ENCODE measurements at places on chromosomes 7 and 10. TPM values are rescaled to one million over a fixed set of nuclear protein-coding genes. Genes with fewer than 3 reads are reported as not detected.
A peak's percentile ranks its signal among the peaks of the same experiment; 100 is the strongest.

GRCh38 chr10:78650122-78650521 is 418.6 kb upstream of the ZMIZ1 start:
- no peak for DNase-seq

DNA sequence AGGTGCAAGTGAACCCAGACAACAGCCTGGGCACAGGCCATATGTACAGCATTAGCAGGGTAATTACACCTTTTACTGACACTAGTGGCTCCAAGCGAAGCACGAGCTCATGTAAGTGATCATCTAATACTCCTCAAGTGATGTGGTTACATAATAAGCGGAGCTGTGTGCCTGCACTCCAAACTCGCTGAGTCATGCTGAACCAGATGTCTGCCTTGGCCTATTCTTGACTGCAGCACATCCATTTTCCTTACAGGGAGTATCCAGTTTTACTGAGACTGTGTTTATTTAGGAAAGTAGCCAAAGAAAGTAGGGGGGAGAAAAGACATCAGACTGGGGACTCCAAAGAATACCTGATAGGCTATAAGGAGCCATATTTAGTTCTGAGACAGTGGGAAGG is 90.1 kb downstream of the GRM3 start:
- DNase-seq: peak; percentile 12

DNA sequence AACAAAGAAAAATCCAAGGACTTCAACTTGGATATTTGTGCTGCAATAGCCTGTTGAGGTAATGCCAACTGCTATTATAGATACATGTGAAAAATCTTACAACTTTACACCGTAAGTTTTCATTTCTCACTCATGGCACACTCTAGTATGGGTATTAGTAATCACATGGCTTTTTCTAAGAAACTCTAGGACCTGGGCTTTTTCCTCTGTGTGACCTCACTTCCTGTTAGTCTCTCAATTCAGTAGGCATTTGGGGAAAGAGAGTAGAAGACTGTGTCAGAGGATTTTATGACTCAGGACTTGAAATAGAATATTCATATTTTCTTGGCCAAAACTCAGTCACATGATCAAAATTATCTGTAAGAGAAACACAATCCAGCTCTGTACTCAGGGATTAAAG is 1049.9 kb downstream of the REEP3 start:
- no peak for DNase-seq

GRCh38 chr10:48767373-48768143 is 82.9 kb downstream of the WDFY4 start:
- DNase-seq: no peak

GRCh38 chr10:131536676-131537075 is 225.2 kb upstream of the TCERG1L start:
- DNase-seq: no peak

DNA sequence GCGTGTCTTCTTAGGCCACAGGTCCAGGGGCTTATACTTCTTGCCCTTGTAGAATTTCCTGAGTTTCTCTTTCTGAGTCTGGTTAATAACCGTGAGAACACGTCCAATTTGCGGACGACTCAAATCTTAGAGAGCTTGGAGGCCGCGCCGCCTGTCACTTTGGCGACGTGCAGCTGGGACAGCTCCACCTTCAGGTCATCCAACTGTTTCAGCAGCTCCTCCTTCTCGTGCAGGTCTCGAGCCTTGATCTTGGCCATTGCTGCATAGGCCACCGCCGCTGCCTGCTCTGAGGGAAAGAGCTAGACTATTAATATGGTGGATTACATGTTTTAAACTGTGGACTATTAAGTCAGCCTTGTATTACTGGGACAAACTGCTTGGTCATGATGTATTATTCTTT is 26.9 kb downstream of the EVX1 start:
- no peak for DNase-seq

GRCh38 chr10:51668336-51668689 is 31.1 kb downstream of the CSTF2T start:
- DNase-seq: no peak

- no peak for DNase-seq
Observed at GRCh38 chr7:83732305-83732704, 83.4 kb upstream of the SEMA3E start.

DNA sequence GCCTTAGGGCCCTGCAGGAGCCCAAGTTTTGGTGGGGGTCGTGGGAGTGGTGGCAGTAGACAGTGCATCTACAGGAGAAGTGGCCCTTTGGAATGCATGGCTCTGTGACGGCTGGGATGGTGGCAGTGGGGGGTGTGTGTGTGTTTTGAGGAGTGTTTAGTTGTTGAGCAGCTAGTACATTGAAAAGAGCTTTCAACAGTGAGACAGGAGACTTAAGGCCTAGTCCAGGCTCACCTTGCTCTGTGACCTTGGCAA is 27.1 kb downstream of the ZNF775 start:
- DNase-seq: no peak

Gene BAG3
- total RNA-seq: 3.8 TPM

GRCh38 chr7:99618726-99619125 is 2.0 kb downstream of the ZSCAN25 start:
- DNase-seq: no peak

DNA sequence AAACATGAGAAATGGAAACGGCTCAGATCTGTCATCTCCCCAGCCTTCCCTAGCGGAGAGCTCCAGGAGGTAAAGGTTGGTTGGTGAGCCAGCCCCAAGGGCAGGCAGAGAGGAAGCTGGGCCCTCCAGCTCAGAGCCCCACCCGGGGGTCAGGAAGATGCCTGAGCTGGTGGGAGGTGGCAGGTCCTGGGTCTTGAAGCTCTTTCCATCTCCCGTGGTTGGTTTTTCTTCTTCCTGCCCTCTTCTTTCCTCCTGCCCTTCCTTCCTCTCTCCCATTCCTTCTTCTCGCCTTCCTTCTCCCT is 384.2 kb upstream of the FOXK1 start:
- no peak for DNase-seq

GRCh38 chr10:660413-660969 is 29.0 kb downstream of the DIP2C start:
- no peak for DNase-seq

DNA sequence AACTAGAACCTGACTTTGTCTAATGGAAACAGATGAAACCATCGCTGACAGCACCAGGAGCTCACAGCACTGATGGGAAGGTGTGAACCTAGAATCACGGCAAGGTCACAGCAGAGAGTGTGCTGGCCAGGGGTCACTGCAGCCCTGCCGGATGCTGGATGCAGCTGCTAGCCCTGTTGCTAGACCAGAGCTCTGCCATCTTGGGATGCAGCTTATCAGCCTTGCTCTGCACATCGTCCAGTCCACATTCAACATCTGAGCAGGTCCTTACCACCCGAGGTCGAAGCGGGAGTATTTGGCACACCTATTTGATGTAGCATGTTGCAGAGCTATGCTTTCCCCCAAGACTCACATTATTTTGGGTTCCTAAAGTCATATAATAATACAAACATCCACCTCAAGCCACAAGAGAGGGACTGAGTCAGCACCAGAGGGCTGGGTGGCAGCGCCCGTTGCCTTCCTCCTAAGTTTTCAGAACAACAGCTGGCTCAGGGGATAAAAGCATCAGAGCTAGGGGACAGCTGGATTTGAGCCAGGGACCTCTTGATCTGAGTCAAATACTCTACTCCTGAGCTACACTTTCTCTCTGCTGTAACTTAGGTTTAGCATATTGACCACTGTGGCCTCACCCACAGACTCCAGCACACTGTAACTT is 135.3 kb downstream of the ZNF467 start:
- no peak for DNase-seq

Gene RNF32
- 0.44 TPM for total RNA-seq

DNA sequence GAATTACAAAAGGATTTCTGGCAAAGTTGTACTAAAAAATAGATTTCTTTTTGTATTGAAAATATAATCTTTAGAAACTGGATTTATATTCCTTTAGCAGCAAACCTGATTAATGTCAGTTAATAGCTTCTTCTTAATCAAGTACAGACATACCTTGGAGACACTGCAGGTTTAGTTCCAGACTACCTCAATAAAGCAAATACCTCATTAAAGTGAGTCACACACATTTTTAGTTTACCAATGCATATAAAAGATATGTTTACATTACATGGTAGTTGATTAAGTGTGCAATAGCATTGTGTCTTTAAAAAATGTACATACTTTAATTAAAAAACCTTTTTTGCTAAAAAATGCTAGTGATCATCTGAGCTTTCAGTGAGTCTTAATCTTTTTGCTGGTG is 215.0 kb downstream of the BICC1 start:
- no peak for DNase-seq

GRCh38 chr7:122311050-122311700 is 6.6 kb upstream of the FEZF1 start:
- DNase-seq: no peak

GRCh38 chr7:85600395-85600794 is 413.5 kb upstream of the SEMA3D start:
- no peak for DNase-seq

Gene KCND2
- 0.20 TPM for total RNA-seq

GRCh38 chr7:17298840-17299482 is 509 bp downstream of the AHR start:
- DNase-seq: peak; percentile 40

DNA sequence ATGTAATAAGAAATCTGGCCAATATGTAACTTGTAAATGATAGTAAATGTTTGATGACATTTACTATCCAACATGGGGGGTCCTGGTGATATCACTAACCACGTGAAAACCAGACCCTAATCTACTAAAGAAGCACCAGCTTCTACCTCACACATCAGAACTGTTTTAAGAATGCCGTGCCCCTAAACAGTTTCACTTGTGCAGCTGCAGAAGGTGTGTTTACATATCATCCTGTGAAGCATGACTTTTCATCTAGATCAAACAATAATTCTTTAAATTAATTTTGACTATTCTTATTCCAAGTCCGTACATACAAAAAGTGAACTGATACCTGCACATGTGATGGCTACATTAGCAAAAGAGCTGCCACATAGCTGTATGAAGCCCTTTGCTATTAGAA is 61.0 kb downstream of the STEAP1B start:
- DNase-seq: no peak

GRCh38 chr7:33444511-33444910 is 315.1 kb downstream of the BBS9 start:
- peak; percentile 2 for DNase-seq

- DNase-seq: no peak
Observed at GRCh38 chr7:131961054-131961680, 404.7 kb upstream of the PODXL start.

Measured in lung microvascular endothelial cell (primary cell).